Epithelial cell of proximal tubule (primary cell): ENCODE measurements at places on chromosomes 4 and X. TPM values are rescaled to one million over a fixed set of nuclear protein-coding genes. Genes with fewer than 3 reads are reported as not detected.

Gene TKTL2
- not detected in 2 replicates for total RNA-seq

DNA sequence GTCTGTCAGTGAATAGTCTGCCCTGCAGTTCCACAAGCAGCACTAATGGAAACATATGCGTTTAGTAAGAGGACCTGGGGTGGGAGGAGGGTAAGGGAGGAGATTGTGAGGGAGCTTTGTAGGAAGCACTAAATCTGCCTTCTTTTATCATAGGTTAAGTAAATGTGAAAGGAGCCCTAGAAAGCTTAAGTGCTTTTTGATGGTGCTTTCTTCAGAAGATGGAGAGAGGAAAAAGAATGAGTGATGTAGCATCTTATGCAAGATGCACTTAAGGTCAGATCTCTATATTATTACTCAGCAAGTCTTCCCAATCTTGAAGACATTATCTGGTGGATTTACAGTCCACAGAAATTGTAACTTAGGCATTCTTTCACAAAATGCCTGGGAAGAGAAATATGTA, 322.7 kb downstream of the PDHA2 start:
- no peak for DNase-seq

GRCh38 chr4:171812665-171813525, at the start of gene GALNTL6:
GALNTL6 (plus strand) TSS chr4:171813404.
- DNase-seq, result no peak

GRCh38 chrX:118174516-118175098, 58.0 kb upstream of the KLHL13 start:
- DNase-seq, result no peak

Gene DGKK
- total RNA-seq, result under 0.01 TPM in 1 of 2 replicates, not detected in the other

DNA sequence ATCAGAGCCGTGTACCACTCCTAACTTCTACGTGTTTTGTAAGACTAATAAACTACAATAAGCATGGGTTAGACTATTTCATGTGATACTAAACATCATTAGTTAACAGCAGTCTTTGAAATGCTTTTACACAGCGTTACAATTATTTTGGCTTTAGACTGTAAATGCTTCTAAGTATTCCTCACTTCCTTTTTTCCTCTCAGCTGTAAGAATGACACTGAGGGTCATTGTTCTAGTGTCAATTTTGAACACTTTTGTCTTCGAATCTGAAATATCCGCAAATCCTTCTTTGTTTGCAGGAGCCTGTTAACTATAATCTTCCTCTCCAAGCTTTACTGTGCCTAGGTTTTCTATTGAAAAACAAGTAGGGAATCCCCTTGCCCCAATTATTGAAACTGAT, 1.5 kb downstream of the ABCE1 start:
- DNase-seq, result no peak

Gene GPR82
- not detected in 2 replicates for total RNA-seq

- no peak for DNase-seq
Observed at GRCh38 chr4:128512161-128512560, 224.5 kb upstream of the PGRMC2 start.

Gene FHL1
- 5.4 and 15.5 TPM in 2 replicates for total RNA-seq

DNA sequence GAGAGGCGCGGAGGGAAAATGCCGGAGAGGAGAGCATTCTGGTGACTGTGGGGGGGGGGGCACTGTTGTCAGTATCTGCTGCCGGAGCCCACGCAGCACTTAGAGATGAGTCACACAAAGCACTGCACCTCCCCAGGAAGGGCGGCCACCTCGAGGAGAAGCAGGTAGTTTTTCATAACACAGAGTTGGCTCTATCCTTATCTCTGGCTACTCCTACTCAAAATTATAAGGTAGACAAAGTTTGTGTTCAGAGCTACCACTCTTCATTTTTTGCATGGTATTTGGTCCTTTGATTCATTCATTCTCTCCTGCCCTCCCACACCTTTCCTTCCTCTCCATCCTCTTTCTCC, 76.2 kb upstream of the SCOC start:
- DNase-seq, result no peak

- DNase-seq, result no peak
Observed at GRCh38 chrX:54776987-54777672, 20.9 kb downstream of the ITIH6 start.

DNA sequence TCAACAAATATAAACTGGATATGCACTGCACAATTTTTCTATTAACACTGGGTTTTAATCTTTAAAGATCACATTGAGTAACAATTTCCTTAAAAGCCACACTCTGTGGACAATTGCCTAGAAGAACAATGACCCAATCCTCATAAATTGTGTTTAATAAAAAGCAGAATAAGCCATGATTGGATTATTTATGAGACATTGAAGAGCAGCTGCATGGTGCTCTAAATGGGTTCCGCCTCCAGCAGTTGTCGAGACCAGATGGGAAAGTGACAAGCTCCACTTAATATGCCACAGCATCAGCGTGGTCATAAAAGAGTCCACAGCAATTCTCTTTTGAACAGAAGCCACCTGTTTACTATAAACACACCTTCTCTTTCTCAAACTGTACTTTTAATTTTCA, 635.2 kb upstream of the FRG1 start:
- no peak for DNase-seq

Gene RPS6KA6
- total RNA-seq, result 0.58 and 1.5 TPM in 2 replicates

- no peak for DNase-seq
Observed at GRCh38 chr4:109559625-109559982, 442 bp upstream of the MCUB start.

DNA sequence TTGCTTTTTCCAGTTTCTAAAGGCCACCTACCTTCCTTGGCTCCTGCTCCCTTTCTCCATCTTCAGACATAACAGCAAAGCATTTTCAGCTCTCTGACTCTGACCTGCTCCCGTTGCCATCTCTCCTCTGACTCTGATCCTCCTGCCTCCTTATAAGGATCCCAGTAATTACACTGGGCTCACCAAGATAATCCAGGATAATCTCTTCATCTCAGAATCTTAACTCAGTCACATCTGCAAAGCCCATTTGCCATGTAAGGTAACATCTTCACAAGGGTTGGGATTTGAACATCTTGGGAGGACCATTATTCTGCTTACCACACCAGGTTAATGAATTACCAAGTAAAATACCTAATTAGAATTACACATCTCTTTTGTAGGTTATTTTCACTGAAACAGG, 41.3 kb upstream of the MAGED1 start:
- DNase-seq, result no peak

Gene PALLD
- 21.9 and 45.6 TPM in 2 replicates for total RNA-seq

GRCh38 chrX:134013524-134013923, 28.1 kb upstream of the GPC3 start:
- DNase-seq, result no peak

GRCh38 chr4:112057470-112057869, 87.8 kb upstream of the FAM241A start:
- no peak for DNase-seq

Gene CXCL10
- total RNA-seq, result 0.29 TPM in 1 of 2 replicates, not detected in the other

GRCh38 chr4:103429283-103429682, 231.1 kb upstream of the CENPE start:
- DNase-seq, result no peak

DNA sequence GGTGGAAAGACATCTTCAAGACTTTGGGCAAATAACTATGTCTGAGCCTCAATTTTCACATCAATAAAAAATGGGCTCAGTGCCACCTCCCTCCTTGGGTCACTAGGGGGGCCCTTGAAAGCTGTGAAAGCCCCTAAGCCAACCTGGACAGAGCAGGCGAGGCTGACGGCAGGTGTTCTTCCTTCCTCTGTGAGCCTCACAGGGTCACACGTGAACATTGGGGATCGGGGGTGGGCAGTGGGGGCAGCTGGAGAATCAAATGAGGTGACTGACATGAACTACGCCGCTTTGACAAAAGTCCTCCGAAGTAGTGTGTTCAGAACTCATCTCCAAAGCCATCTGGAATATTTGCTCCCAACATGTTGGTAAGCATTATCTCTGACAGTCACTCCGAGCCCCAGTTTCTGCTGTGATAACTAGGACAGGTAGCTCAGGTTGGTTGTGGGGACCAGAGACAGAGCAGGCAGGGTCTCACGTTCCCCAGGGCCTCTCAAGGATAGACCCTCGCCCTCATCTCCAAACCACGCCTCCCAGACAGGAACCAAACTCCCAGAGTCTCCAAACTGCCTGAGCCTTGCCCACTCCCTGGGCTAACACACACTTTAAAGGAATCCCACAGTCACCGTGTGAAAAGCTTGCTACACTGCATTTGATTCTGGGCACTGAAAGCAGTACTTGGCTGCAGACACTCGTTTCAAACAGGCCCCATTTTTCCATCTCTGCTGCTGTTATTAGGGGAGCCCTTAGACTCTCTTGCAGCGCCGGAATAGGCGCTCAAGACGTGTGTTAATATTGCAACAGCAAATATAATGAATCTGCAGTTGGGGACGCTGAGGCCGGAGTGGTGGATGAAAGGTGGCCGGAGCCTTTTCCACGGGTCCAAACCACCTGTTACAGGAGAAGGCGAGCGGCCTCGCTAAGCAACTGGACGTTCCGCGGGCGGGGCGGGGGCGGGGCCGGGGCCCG, 717 bp upstream of the WFS1 start:
- no peak for DNase-seq

Gene NMU
- total RNA-seq, result 8.2 and 22.5 TPM in 2 replicates

DNA sequence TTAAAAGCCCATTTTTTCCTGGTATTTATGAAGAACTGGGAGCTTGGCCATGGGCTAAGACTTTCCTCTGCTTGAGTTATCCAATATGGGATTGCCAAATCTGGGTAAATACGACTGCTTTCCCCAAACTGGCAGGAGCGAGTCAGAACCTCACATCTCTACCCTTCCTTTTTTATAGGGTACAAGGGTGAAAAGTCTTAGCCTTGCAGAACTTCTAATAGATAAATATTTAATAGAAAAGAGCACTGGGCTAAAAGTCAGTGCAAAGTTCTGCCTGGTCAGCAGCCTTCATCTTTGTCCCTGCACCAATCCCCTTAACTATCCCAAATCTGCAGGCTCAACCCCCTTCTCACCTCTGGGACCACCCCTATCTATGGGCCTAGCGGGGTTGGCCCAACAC, 61.6 kb upstream of the ACSL1 start:
- DNase-seq, result no peak

Gene HSFX1
- total RNA-seq, result 0.51 TPM in 1 of 2 replicates, not detected in the other

DNA sequence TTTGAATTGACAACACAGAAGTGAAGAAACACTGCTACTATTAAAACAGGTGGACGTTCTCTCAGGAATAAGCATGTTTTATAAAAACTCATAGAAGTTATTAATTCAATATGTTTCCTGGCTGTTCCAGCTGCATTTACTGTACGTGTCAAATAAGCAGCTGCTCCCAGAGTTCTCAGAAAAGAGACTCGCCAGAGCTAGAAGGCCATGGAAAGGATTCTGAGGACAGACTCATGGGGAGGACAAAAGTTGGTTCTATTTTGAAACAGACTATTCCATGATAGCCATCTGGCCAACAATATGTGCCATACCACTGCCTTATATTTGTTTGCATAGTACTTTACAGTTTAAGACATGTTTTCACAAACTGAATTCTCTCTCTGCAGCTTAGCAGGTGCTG, 136.5 kb downstream of the NR3C2 start:
- no peak for DNase-seq

DNA sequence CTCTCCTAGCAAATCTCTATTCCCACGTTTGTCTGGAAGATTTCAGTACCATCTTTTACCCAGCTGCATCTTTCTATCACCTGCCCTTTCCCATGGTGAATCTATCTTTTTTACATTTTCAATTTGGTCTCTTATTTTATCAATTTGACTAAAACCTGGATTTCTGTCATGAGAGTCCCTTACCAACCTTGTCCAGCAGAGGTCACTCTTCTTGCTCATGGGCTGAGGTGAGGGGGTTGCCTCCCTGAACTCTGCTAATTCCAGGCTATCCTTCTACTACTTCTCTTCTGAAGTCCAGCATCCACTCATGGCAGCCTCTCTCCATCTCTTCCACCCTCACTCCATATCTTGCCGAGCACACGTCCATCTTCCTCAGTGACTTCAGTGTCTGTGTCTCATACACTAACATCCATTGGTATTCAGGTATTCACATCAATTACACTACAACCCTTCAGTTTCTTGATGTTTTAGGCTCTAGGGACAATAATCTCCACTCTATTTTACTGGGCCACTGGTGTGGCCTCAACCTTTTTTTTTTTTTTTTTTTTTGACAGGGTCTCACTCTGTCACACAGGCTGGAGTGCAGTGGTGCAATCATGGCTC, 17.8 kb upstream of the ZNF827 start:
- no peak for DNase-seq

Gene PNMA3
- 0.22 and 0.69 TPM in 2 replicates for total RNA-seq
